ENCODE measurements at places on chromosomes 12 and 14. TPM values are rescaled to one million over a fixed set of nuclear protein-coding genes. Genes with fewer than 3 reads are reported as not detected.

DNA sequence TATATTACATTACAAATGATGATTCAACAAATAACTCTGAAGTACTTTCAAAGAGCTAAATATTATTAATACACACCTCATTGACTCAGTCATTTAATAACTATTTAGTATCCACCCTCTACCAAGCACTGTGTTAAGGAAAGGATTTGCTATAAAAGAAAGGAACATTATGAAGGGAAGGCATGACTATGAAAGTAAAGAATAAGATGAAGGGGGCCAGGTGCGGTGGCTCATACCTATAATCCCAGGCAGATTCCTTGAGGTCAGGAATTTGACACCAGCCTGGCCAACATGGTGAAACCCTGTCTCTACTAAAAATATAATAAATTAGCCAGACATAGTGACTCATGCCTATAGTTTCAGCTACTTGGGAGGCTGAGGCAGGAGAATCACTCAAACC is 107.9 kb downstream of the PLCZ1 start:
- DNase-seq = no peak

- no peak for DNase-seq
Measured at GRCh38 chr12:107134558-107134957, 41.2 kb upstream of the CRY1 start.

DNA sequence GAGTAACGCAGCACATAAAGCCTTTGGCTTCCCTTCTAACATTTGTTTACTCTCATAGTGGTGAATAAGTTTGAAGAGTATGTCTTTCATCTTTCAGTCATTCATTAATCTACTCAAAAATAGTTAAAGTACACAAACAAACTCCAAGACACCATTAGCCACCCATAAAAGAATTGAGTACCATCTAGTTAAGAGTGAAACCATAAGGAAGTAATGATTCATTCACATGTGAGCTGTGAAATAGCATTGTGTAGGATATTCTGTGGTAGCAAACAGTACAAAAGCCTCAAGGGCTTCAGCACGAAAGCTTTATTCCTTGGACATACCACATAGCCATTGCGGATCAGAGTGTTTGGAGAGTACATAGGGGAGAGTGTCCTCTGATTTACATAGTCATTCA is 13.9 kb downstream of the SYT1 start:
- no peak for DNase-seq

- DNase-seq = no peak
Measured at GRCh38 chr14:94332063-94332583, 9.0 kb upstream of the SERPINA6 start.

DNA sequence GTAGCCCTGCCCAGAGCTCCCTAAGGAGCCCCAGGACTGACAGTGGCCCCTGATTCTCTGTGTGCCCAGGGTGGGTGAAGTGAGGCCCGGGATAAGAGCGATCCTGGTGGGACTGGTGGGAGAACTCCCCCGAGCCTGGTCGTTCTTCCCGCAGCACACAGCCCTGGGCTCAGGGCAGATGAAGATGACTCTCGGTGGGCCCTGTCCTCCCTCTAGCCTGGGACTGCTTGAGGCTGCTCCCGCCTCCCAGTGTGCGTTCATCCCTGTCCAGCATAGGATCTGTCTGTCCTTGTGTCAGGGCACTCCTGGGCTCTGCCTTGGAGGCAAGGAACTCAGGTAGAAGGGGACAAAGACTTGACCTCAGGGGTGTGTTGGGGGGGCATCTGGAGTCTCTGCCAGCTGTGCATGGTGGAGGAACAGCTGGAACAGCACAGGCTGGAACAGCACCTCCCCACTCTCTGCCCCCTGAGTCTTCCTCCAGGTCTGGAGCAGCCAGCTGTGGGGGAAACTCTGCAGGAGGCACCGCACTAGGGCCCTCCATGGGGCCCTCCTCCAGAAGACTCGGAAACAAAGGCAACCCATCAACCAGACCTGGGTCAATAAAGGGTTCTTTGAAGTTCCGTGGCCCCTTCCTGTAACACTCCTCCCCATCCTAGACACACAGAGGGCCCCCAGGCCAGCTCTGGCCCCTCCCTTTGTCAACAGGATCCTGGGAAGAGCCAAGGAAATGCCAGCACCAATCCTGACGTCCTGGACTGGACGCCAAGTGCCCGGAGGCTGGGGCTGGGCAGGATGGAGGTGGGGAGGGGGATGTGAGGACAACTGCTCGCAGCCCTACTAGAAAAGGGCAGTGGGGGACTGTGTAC is 15.9 kb downstream of the FAIM2 start:
- no peak for DNase-seq

GRCh38 chr14:92037989-92038388 is 1.9 kb downstream of the TRIP11 start:
- no peak for DNase-seq

- DNase-seq = no peak
Measured at GRCh38 chr14:94028450-94028826, 2.3 kb downstream of the OTUB2 start.

DNA sequence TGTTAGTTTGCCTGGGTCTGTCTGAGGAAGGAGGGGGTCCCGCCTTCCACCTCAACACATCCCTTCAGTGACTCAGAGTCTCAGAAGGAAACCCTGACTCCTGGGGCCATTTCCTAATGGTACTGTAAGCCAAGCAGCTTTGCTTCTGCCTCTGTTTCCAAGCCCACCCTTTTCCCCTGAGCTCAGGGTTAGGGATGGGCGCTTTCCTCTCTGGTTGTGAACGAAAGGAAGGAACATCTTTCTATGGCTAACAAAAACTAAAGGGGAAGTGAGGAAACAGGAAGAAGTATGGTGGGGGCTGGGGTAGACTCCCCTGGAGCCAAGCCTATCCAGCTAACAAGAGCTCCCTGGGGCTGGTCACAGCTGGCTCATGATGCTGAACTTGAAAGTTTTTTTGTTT is 11.6 kb upstream of the UNC119B start:
- no peak for DNase-seq

DNA sequence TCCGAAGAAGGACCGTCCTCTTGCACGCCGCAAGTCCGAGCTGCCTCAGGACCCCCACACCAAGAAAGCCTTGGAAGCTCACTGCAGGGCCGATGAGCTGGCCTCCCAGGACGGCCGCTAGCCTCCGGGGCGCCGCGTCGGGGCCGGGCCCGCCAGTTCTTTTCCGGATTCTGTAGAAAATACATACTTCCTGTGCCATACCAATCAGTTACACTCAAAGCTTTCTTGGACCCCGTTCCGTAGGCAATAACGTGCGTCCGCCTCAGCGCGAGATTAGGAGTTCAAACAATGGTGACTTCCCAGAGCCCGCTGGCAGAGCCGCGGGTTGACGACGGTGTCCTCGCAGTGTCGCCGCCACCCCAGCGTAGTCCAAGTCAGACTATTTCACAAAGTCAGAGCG is 39.2 kb upstream of the DYNC1H1 start:
- no peak for DNase-seq

DNA sequence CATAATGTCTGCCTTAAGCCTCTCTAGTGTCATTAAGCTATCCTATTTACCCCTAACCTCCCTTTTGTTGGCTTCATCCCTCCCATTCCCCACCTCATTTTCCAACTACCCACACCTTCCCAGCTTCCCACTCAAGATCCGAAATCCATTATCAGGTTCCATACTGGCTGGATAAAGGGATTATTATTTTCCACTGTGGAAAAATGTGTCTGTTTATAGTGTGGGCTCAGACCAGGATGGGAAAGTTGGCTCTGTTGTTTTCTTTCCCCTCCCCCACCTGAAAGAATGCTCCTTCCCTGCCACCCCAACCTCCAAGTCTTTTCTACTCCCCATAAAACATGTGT is 49.8 kb downstream of the SUSD6 start:
- no peak for DNase-seq

GRCh38 chr14:61480704-61481285 is 159.4 kb downstream of the PRKCH start:
- no peak for DNase-seq

- DNase-seq = no peak
Measured at GRCh38 chr12:98733667-98734350, 88.7 kb downstream of the APAF1 start.

DNA sequence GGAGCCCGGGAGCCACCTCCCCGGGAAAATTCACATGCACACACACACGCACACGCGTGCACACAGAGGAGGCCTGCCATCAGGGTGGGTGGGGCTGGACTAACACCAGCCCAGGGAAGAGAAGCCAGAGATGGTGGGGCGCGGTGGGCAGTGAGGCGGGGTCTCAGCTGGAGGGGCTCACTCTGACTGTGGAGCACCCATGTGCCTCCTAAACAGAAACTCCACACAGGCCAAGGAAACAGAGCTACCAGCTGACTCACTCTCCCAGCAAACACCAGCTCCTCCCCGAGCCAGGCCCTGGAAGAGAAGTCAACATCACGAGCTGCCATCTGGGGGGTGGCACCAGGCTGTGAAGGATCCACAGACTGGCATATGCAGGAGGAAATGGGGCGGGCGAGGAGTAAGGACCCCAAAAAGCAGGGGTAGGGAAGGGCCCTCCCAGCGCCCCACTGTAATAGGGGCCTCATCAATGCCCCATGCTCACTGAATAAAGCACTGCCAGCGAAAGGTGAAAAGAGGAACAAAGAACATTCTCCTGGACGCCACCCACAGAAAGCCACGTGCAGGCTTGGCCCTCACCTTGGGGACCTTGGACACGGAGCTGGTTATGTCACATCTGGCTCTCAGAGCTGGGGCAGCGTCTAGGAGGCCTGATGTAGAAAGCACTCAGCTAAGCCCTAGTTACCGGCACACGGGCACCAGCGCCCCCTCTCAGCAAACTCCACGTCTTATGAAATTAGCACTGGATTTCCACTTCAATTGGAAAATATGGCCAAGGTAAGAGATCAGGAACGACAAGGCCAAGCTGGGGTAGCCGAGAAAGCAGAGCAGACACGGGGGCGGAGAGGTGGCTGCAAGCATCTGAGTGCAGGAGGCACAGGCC is 8.4 kb upstream of the INF2 start:
- no peak for DNase-seq

GRCh38 chr12:118038137-118038536 is 21.6 kb downstream of the RFC5 start:
- no peak for DNase-seq

- DNase-seq = no peak
Measured at GRCh38 chr14:20986811-20987210, 3.0 kb upstream of the METTL17 start.

DNA sequence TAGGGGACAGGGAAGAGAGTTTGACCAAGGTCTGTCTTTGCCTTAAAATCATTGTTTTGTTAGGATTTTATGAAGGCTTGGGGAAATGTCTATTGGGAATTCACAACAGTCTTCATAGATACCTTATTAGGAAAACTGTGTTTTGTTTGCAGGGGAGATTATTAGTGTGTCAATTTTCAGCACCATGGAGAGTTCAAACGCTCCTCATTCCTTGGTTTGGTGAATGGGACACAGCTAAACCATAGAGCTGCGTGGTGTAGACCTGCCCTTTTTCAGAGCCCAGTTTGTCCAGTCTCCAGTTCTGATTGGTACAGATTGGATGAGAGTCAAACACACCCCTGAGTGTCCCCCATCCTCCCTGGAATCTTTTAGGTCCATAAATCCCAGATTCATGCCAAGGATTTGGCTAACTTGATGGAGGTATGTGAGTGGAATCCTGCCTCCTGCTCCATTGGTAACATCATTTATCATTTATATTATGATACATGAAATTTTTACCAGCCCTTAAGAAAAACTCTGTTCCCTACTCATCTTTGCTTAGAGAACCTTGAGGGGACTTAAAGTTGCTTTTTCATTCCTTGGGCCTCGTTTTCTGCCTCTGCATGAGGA is 12.0 kb downstream of the NGDN start:
- DNase-seq = no peak

The FGD4 gene
- 38.3 TPM for total RNA-seq

The CCNK gene
- total RNA-seq = 27.5 TPM

The POTEM gene
- not detected for total RNA-seq

The TOMM20L gene
- not detected for total RNA-seq

The C12orf50 gene
- not detected for total RNA-seq
